HFFc6 (cell line): ENCODE measurements at places on chromosomes 2 and 18.

DNA sequence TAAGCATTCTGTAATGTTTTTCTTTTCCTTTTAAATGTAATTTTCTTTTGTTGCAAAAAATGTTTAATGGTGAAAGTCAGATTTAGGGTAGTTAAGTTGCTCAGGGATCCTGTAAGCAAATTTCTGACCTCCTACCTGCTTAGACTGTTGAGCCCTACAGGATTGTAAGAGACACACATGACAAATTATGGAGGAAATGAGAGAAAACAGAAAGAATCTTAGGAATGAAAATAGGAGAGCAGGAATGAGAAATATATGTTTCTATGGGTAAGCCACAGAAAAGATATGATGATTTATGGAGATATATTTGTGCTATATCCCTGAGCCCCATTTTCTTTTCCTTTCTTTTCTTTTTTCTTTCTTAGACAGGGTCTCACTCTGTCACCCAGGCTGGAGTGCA lies 28.3 kb downstream of the CYBRD1 start:
- no peak for DNase-seq

DNA sequence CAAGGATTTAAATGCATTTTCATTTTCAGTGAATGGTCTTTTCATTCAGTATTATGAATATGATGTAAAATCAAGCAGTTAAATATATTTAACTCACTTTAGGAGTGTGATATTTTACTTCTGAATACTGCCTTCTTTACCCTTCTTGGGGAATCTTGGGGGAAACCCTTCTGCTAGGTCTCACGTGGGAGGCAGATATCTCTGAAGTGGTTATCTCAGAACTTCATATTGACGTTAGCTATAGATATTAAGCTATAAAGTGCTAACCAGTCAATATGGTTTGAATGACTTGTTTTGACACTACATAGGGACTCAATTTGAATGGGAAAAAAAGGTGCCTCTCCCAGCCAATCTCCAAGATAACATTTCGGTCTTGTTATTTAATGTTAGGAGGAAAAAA lies 9.8 kb downstream of the REL start:
- DNase-seq: no peak

DNA sequence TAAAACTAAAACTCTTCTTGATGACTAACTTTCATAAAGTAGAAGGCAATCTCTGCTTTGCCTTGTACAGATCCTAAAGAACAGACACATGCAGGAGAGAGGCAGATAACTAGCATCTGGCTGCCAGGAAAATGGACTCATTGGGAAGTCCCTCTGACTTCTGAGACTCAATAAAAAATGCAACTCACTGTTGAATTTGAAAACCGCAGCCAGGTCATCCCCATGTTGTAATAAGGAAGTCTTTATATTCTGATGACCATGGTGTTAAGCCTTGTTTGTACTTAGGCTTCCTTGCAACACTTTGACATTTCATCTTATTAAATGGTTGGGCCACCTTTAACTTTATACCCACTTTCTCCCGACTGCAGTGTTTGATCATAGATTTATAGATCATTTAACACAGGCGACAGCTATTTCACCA lies 375.1 kb upstream of the KCNH7 start:
- no peak for DNase-seq

GRCh38 chr18:52979892-52980291 lies 639.9 kb downstream of the DCC start:
- no peak for DNase-seq

GRCh38 chr2:88751768-88752167 lies 60.3 kb downstream of the RPIA start:
- no peak for DNase-seq
